ENCODE measurements at places on chromosomes 16 and 17.

GRCh38 chr16:27595993-27596392, 46.0 kb downstream of the KATNIP start:
- DNase-seq, result no peak

DNA sequence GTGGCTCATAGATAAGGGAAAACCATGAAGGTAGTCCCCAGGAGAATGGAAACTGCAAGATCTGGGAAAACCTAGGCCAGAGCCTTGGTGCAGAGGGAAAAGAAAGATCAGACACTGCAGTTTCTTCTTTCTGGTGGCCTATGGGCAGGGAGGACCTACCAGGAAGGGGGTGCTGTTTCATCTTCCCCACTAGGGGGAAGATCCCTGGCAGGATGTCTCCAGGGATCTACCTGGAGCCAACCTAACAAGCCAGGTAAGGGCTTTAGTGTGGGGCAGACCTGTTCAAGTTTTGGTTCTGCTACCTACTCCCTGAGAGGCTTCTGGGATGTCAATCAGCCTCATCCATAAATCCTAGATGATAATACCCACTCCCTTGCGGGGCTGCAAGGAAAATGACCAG, 21.4 kb downstream of the TOM1L2 start:
- DNase-seq, result no peak

- no peak for DNase-seq
Observed at GRCh38 chr16:84861671-84862070, 41.9 kb downstream of the CRISPLD2 start.

- DNase-seq, result no peak
Observed at GRCh38 chr16:3007957-3008689, 4.6 kb upstream of the CLDN9 start.

GRCh38 chr16:56673921-56674320, 4.3 kb downstream of the MT1H start:
- DNase-seq, result no peak

GRCh38 chr17:71600137-71600789, 520.6 kb upstream of the SOX9 start:
- DNase-seq, result no peak

DNA sequence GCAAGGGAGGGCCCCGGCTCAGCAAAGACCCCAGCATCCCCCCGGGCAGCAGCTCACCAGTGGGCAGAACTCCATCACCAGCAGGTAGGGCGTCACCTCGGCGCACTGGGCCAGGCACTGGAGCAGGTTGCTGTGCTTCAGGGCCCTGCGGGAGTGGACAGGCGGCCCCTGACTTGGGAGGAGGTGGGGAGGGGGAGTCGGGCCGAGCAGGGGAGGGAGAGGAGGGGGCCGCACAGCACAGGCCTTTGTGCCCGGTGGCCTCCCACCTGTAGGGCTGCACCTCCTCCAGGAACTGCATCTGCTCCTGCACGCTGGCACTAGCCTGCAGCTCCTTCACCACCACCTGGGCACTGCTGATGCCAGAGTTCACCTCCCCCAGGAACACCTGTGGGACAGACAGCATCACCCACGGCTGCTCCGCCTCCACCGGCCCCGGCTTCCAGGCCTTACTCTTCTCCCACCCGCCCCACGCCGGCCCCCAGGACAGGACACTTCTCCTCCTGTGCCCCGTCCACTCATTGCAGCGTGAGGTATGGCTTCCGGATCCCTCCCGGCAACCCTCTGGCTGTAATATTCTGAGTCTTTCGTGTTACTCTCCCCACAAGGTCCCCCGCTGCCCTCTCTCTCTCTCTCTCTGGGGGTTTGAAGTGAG, 37.7 kb upstream of the PVALEF start:
- DNase-seq, result no peak

GRCh38 chr16:89026121-89026612, 49.2 kb upstream of the CBFA2T3 start:
- DNase-seq, result no peak

GRCh38 chr16:62256406-62256805, 220.2 kb upstream of the CDH8 start:
- DNase-seq, result no peak

DNA sequence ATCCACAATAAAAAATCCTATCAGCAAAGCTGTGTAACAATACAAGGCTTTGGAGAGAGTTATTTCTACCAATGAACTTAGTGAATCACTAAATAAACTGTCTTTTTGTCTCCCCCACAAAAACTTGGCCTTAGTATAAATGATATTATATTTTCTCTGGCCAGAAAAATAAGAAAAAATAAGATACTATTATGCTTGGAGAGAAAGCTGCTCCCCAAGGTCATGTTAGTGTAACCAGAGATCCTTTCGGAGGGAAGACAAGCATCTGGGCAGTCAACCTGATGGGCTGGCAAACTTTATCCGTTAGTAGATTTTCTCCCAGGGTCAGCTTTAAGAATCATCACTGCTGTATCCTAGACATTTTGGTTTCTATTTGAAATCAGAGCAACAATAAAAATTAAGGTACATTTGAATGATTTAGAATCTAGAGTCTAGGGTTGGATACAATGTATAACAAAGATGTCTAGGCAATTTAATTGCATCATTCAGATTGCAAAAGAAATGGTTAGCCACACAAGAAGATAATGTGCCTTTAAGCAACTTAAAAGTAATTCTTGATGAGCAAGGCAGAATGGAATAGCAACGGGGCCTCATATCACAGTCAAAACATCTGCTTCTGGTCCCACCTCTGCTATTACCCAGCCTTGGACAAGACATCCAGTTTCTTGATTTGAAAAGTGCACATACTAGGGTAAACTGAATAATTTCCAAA, 280.4 kb downstream of the SLC39A11 start:
- DNase-seq, result no peak

- no peak for DNase-seq
Observed at GRCh38 chr16:28554634-28555423, 1.1 kb downstream of the SGF29 start.

- DNase-seq, result no peak
Observed at GRCh38 chr16:77943801-77944200, 78.5 kb upstream of the CLEC3A start.

DNA sequence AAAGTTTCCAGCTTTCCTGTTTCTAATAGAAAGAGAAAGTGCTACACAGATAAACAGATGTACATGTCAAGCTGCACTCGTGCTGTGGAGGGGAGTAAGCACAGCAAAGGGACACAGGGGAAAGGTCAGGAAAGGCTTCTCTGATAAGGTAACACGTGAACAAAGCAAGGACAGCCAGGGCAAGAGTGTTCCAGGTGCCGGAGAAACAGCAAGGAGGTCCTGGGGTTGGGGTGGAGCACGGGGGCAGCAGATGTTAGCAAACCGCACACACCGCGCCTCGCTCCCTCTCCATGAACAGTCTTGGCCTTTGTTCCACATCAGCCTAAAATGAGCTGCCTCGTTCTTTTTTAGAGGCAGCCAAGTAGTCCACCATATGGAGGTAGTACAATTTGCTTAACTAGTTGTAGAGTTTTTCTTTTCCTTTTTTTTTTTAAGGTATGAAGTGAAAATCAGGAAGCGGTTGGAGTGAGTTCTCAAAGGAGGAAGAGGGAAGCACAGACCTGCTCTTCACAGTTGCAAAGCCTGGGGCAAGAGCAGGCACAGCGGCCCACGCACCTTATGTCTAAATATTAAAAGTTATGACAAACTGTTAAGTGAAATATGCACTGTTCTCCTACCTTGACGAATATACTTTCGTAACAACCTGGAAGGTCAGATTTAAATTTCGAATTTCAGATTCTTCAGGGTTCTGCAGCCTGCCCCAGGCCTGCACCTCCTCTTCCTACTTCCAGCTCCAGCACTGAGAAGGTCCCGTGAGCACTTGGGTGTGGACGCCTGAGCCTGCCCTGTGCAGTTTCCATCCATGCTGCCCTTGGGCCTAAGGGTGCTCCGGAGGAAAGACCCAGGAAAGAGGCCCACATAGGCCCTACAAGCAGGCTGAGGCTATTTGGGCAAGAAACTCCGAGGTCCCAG, 41.5 kb upstream of the RPH3AL start:
- DNase-seq, result no peak

DNA sequence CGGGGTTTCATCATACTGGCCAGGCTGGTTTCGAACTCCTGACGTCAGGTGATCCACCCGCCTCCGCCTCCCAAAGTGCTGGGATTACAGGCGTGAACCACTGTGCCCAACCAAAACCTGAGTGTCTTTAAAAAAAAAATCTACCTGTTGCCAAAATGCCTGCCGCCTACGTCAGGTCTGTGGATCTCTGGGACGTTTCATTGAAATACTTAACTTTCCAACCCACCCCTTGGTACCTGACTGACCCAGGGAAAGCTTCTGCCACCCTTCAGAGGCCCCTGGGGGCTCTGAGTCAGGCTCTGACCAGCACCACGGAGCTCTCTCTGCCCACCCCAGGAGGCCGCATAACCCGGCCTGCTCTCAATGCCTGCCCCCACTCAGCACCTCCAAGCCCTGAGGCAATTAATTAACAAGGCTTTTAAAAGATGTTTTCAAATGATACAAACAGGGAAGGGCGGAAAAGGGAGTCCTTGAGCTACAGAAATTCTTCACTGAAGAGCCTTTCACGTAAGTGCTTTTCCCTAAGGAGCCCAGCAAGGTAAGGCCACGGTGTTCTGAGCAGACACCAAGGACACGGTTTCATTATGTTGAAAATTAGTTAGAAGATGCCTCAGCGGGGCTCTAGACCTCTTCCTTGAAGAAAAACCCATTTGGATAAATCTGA, 29.3 kb upstream of the GSG1L start:
- DNase-seq, result no peak

- no peak for DNase-seq
Observed at GRCh38 chr17:4600563-4600962, 16.2 kb downstream of the SMTNL2 start.

- peak; percentile 82 for DNase-seq
Observed at GRCh38 chr17:70820276-70820675, 650.9 kb downstream of the KCNJ2 start.

DNA sequence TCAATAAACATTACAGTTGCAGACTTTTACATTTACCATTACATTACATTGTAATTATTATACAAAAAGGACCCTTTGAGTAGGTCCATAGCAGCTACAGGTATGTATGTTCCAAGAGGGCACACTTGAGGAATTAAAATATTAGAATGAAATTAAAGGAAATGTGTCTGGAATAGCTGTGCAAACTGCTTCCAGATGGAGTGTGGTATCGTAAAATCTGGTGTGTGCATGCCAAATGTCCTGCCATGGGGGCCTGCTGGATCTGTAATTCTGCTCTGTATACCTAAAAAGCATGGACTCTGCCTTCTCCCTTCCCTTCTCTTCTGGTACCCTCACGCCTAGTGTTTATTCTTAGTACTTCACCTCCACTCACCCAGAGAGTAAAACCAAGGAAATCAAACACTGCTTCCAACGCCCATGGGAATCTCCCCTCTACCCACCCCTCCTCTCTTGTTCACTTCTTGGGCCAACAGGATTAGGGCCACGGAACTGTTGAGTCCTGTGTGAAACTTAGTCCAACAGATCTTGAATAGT, 38.7 kb downstream of the STH start:
- DNase-seq, result no peak

DNA sequence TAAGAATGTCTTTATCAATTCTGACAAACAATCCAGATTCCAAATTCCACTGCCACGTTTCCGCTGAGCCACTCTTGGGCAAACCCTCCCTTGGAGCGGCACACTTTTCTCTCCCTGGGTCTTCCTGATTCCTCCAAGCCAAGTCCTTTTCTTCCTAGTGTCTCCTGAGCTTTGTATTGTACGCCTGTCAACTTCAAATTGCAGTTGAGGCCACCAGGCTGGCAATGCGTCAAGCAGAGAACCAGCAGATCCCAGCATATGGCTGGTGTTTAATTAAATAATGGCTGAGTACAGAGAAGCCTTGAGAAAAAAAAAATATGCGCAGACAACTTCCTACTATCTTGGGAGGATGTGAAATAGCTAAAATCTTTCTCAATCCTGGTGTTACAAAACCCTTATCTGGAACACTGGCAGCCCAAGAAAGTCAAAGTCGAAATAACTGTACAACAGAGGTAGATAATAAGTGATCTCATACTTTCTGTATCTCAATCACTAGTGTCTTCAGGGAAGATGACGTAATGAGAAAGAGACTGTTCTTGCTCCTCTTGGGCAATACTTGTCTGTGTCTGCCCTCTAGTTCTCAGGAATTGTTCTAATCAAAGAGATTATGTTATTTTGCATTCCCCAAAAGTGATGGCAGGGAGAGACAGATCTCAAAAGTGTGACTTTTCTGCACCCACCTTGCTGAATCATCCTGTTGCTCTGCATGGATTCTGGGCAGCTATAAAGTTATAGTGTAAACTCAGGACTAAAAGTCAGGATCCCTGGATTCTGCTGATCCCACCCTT, 15.0 kb downstream of the SMIM36 start:
- DNase-seq, result peak; percentile 59

DNA sequence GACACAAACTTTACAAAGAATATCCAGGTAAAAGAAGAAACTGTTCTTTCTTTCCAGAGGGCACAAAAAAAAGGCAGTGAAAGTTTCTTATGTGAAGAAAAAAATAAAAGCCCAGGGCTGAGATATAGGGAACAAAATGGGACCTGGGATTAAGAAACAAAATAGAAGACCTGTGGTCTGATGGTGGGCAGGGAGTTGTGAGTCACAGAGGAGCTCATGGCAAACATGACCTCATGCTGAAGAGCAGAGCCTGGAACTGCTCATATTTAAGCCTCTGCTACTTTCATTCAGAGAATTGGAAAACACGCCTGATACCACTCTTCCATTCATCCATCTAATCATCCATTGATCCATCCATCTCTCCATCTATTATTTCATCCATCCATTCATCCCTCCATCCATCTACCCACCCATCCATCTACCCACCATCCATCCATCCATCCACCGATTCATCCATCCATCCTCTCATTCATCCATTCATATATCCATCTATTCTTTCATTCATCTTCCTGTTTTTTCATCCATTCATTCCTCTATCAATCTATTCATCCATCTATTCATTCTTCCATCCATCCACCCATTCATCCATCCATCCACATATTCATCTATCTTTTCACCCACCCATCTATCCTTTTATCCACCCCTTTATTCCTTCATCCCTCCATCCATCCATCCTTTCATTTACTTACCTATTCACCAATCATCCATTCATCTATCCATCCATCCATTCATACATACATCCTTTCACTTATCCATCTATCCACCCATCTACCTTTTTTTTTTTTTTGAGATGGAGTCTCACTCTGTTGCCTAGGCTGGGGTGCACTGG, 30.0 kb downstream of the WFDC1 start:
- DNase-seq, result no peak

GRCh38 chr16:21940570-21940969, 12.6 kb upstream of the UQCRC2 start:
- DNase-seq, result no peak

GRCh38 chr16:75246504-75247205, 4.8 kb downstream of the BCAR1 start:
- DNase-seq, result peak; percentile 40

Data from HCEC 1CT (cell line).